ENCODE measurements at places on chromosomes 11 and 22.

DNA sequence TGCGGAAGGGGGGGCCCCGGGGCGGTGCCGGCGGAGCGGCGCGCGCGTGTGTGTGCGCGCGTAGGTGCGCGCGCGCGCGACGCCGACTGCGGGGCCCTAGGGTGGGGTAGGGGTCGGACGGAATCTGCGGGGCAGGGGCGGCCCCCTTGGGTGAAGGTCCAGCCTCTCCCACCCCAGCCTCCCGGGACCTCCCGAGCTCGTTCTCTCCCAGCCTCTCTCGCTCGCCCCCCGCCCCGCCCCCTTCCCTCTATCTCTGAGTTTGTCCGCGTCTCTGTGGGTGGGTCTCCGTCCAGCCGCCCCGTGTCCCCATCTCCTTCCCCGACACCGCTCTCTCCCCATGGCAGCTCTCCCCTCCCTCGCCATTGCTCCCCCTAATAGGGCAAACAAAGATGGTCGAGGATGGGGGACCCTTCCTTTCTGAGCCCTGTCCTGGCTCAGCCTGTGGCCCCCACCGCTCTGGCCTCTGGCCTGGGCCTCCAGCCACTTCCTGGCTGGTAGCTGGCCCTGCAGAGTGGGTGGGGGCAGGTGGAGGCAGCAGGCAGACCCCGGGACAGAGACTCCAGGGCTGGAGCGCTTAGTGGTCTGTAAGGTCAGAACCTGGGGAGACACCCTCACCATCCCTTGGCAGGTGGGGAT, 33.0 kb upstream of the PRR5 start:
- DNase-seq, result no peak

GRCh38 chr22:37379085-37379484, 48.2 kb downstream of the ELFN2 start:
- DNase-seq, result no peak

DNA sequence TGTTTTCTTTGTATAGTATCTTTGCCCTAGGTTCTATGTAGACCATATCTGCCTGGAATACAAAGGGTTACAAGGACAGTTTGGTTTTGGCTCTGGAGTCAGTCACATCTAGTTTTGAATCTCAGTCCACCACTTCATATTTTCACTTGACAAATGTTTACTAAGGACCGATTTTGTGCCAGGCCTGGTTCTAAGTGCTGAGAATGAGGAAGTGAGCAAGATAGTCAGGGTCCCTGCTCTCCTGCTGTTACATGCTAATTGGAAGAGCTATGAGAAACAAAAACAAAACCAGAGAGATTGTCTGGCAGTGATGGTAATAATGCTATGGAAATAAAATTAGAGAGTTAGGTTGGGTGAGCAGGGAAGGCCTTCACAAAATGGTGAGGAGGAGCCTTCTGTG, 66.1 kb upstream of the ARHGAP20 start:
- DNase-seq, result no peak

GRCh38 chr11:128522943-128523518, 64.3 kb downstream of the ETS1 start:
- DNase-seq, result no peak

GRCh38 chr22:40482391-40482790, 112.0 kb downstream of the SGSM3 start:
- DNase-seq, result no peak

DNA sequence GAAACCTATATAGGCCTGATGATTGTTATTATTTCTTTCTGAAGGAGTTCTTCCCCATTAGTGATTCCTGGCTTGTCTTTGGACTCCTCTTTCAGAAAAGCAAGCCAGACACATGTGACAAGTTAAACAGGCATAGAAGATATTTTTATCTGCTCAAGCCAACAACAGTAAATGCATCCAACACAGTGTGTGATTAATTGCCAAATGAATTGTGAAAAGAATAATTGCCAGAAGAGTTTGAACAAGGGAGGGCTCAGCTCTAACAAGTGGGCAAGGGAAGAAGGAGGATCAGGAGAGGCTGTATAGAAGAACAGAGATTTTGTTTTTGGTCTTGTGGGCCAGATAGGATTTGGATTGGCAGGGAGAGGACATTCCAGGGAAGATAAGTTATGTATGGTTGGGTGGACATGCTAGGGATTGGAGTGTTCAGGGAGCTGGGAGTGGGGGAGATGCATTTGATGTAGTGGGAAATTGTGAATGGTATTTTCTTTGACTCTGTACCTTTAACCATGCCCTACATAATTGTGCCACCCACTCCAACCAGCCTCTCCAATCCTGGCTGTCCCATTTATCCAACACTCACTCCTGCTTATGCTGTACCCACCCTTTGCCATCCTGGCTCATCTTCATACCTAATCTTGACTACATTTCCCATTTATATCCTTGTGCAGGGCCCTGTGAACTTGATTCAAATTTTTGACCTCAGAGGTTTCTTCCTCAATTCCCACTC, 172.8 kb downstream of the RRAS2 start:
- no peak for DNase-seq

DNA sequence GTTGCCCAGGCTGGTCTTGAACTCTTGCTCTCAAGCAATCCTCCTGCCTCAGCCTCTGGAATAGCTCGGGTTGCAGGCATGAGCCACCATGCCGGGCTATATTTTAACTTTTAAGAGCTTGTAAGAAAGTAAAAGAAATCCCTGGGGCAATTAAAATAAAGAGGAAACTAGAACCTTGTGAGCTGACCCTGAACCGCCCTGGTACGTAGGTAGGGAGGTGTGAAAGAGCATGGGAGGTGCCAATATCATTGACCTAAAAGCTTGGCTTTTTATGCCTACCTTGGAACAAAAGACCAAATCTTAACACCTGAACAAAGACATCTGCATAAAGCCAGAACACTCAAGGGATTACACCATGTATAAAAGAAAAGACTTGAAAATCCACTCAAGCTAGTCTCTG, 595.1 kb downstream of the SOX6 start:
- no peak for DNase-seq

DNA sequence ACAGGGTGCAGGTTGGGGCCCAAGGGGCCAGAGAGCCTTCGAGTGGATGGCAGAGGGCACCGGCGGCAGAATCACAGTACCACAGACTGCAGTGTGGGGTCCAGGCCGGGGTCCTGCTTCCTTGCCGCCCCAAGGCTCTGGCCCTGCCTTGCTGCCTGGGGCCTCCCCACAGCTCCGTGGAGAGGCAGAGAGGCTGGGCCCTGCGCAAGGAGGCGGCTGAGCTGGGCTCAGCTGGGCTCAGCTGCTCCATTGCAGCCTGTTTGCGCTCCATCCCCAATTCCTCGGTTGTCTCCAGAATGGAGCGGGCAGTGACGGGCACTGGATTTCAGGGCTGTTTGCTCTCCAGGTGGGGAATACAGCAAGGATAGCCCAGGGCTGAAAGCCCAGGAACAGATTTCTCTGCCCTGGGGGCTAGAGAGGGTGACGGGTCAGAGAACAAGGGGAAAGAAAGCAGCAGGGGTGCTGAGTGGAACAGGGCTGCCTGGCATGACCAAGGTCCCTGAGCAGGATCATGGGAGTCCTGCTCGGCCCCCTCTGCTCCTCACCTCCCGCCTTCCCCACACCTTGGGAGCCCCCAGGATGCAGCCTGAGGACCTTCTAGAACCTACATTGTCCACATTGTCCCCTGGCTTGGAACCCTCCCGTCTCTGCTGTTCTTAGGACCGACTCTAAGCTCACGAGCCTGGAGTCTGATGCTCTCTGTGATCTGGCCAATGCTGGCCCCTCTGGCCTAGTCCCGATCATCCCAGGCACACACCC, 18.9 kb downstream of the MRGPRG start:
- no peak for DNase-seq

DNA sequence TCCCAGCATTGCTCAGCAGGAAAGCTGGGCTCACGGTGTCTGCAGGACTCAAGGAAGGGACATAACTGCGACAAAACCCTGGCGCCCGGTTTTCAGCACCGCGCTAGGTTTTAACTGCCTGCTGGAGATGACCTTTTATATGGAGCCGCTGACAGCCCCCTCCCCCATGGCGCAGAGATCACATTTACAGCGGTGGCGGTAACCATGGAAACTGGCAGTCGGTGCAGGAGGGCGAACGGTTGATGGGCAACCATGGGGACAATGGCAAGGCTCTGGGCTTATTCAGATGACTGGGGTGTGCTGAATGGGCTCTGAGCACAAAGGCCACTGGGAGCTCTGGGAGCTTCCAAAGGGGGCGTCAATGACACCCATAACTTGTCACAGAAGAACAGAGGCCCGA, 37.2 kb downstream of the CELSR1 start:
- no peak for DNase-seq

DNA sequence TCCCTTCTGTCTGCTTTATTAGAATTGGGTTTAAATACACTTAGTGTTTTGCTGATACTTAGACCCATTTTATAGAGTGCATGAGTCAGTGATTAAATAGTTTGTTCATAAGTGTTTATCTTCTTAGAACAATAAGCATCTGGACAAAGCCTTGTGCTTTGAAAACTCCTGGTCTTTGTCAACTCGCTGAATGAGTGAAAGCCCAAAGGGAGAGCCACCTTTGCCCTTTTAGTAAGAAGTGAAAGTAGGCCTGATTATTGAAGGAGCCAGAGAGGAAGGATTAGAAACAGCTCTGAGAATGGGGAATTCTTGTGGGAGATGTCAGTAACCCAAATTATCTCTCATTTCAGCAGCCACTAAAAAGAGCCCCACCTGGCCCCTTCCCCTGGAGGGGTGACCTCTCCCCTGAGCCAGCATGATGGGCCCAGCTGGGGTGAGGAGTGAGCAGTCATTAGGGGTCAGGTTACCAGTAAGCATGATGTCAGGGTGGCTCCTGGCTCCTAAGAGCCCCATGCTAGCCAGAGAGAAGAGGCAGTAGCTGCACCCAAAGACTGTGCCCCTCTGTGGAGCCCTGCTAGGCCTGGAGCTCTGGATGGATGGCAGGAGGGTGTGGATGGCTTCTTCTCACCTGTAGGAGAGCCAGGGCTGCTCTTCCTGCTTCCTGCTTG, 125.1 kb upstream of the E2F8 start:
- no peak for DNase-seq

DNA sequence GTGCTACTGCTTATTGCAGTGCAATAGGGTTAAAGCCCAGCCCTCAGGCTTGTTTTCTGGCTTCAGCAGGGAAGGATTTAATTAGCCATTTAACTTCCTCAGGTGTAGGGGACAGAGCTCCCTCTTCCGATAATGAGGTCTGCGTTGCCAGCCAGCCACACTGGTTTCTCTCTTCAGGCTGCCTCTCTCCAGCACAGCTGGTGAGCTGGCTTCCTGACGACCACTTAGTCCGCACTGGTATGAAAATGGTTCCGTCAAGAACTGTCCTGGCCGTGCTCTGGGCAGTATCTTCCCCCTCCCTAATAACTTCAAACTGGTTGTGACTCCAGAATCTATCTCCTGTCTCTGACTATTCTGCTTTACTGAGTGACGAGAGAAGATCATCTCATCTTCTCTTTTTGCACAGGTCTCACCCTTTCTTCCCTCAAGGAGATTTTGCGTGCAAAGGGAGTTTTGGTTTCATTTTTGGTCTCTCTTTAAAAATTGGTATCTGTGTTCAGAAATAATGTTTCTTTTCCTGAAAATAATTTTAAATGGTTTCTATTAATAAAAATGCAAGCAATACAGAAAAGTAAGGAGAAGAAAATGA, 49.2 kb downstream of the CNTN5 start:
- DNase-seq, result peak; percentile 14

DNA sequence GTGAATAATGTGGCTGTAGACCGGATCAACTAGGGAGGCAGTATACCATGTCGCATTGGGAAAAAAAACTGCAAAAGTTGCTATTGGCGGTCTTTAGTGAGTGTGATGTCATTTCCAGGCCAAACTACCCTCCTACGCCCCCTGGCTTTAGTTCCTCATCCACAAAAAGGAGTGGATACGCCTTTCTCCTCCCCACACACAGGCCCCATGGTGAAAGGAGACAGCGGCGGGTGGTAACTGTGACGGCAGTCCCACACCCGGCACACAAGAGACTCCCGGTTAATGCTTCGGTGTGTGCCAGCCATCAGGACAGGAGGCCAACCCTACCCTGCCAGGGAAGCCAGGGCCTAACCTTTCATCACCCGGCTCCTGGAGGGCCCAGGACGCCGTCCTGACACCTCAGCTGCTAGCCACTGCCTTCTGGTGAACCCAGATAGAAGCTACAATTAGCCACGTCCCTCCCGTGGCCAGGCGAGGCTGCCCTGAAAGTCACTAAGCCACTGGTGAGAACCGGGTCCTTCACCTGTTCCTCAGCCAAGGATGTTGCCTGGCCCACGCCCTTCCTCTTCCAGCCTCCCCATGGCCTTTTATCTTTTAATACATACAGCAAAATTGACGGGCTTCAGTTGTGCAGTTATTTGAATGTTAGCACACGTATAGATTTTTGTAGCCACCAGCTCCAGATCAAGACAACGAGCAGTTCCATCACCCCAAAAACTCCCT, 10.8 kb downstream of the TP53I11 start:
- DNase-seq, result no peak

DNA sequence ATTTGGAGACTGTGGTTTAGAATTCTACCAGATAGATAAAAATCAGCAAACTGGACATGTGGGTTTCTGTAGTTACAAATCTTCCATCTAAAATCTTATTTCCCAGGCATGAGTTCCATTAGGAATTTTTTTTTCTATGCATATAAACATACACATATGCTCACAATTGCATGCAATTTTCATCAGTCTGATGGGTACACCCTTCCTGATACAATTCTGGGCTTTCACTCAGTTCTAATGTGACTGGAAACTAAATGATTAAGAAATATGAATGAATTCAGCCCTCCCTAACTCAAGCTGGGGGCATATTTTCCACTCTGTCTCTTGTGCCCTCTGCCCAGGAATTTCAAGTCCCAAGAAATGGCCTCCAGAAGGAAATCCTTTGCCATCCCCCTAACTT, 187.1 kb downstream of the SNX19 start:
- DNase-seq, result no peak
